ENCODE measurements at places on chromosomes 2 and 18. TPM values are rescaled to one million over a fixed set of nuclear protein-coding genes. Genes with fewer than 3 reads are reported as not detected.

ZNF519 gene
- 2.2 TPM for total RNA-seq

RNASEH1 gene
- total RNA-seq = 33.5 TPM

TMEM198 gene
- not detected for total RNA-seq

CD8B gene
- not detected for total RNA-seq

Data from mammary microvascular endothelial cell (primary cell).